Left lung (tissue), 14 donors: ENCODE measurements at places on chromosomes 7 and 10. TPM values are rescaled to one million over a fixed set of nuclear protein-coding genes. Genes with fewer than 3 reads are reported as not detected.

Gene TYSND1
- 11.3 TPM for total RNA-seq

Gene TAS2R5
- total RNA-seq: 0.79 TPM

DNA sequence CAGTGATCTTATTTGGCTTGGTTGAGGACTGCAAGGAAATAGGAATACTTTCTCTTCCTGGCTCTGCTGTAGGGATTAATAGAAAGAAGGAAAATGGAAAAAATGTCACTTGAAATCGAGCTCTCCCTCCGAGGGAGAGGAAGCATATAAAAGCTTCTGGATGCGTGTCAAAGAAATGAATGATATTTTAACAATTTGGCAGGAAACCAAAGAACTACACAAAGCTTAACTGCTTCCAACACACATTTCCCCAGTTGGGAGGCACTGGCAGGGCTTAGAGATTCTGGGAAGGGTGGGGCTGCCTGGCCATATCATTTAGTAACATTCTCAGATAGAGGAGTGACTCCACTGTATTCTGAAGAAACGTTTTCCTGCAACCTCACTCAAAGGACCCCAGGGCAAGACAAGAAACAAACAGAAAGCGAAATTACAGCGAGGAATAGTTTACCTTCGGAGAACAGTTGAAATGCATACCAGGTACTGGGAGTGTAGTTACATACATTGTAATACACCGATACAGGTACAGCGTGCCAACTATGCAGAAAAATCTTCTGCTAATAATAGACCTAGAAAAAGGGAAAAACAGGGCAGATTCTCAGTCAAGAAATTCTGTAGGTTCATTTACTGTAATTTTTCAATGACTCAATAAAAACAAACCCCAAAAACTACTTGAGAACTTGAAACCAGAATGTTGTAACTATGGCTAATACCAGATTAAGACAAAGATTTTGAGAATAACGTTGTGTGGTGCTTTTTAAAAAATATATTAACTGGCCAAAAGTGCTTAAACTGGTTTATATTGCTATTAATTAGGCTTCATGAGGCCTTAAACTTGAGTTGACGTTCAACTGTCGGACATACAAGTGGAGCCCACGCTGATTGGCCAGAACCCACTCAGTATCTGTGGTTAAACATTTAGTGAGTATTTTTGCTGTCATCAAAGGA, 75.7 kb upstream of the ASAH2 start:
- peak; percentile 63 for DNase-seq

Gene NPC1L1
- total RNA-seq: 0.06 TPM

GRCh38 chr10:6678211-6678803, 98.2 kb upstream of the PRKCQ start:
- DNase-seq: no peak

Gene FAM180A
- total RNA-seq: 6.8 TPM
